ENCODE measurements at places on chromosomes 7 and 10.

DNA sequence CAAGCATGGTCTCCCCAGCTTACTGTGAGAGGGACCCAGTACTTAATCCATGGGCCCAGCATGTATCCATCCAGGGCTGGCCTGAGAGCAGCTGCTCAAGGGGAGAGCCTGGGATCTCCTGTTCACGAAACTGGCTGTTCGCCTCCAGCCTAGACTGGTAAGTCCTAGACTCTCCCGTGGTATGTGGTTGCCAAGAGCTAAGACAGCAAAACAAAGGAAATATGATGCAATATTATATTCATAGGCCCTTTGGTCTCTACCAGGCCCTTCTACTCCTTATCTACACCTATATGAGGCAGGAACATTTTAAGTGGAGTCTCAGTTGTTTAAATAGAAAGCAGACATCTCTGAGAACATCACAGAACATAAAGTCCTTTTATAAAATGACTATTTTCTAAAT, 28.9 kb upstream of the STK17A start:
- peak; percentile 27 for DNase-seq

DNA sequence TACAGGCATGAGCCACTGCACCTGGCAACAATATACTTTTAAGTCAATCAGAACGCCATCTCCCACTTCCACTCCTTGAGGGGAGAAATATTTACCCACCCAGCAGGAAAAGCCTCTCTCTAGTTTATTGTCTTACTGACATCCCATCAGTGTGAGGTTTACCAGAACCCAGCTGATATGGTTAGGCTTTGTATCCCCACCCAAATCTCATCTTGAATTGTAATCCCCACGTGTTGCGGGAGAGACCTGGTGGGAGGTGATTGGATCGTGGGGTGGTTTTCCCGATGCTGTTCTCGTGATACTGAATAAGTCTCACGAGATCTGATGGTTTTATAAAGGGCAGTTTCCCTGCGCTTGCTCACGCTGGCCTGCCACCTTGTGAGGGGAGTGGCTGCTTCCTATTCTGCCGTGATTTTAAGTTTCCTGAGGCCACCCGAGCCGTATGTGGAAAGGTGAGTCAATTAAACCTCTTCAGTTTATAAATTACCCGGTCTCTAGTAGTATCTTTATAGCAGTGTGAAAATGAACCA, 37.5 kb upstream of the TPK1 start:
- DNase-seq = no peak

GRCh38 chr10:132186488-132187429, at the start of gene DPYSL4:
TSS of gene DPYSL4 (plus strand) at chr10:132186948. CDS start at chr10:132187064, 116 bp downstream.
- no peak for DNase-seq

GRCh38 chr10:119742947-119743648, 17.2 kb downstream of the INPP5F start:
- no peak for DNase-seq

- no peak for DNase-seq
Observed at GRCh38 chr10:77285529-77286182, 352.0 kb downstream of the KCNMA1 start.

- peak; percentile 9 for DNase-seq
Observed at GRCh38 chr7:96273716-96274115, 48.2 kb downstream of the SLC25A13 start.

GRCh38 chr7:92751902-92752901, 84.2 kb downstream of the CDK6 start:
- DNase-seq = peak; percentile 77

DNA sequence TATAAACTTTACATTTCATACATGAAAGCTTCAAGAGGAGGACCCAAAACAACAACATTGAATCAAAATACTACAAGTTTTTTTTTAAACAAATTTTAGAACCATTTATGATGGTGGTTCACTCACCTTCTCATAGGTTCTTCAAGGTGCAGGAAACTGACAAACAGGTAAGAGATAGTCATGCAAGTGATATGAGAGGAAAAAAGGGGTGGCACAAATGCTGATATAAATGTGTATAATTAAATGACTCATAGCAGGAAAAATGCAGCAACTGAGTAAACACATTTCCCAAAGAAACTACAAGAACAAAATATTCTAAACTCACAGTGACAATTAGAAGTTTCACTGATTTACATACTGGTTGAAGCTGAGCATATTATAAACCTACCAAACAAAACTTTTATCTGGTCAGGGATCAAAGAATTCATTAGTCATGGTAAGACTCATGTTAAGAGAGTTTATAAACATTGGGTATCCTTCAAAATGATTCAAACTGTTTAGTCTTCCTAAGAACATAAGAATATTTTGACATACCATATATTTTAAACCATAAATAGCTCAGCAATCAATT, 14.1 kb downstream of the ZWINT start:
- DNase-seq = no peak

DNA sequence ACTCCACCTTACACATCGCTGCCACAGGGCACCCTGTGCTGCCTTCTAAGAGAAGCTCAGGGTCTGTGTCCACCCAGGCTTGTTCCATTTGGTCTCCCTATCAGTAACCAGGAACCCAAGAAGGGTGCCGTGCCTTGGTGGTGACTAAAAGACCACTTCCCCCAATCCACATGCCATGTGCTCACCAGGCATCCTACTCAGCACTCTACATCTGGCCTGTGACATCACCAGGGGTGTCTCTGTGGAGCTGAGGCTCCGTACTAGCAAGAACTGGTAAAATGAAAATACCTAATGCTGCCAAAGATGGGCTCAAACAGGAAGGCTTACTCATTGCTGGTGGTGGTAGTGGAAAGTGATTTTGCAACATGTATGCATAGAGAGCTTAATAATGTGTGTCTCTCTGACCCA, 19.0 kb upstream of the C10orf71 start:
- DNase-seq = peak; percentile 2

DNA sequence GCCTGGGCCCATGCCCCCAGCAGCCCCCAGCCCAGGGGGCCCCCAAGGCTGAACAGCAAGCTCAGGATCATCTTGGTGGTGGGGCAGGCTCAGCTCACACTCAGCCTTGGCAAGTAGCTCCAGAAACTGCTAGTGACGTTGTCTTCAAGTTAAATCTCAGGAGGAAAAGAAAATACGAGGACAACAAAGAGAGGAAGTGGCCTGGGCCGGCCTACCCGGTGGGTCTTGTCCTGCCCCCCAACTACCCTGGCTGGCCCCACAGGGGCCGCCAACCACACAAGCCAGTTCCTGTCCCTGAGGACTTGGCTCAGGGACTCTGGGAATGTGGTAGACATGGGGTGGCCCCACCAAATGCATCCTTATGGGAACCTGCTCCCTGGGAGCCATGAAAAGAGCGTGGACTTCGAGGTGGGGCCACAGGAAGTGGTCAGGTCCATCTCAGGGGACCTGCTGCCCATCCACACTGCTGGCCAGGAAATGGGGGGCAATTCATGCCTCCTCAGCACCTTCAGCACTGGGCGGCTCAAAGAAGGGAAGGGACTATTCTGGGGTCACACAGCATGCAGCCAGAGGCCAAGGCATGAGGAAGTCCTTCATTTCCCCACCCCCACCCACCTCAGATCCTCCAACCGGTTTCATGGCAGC, at the start of gene MMRN2:
TSS of gene MMRN2 (minus strand) at position 145 of the 645 bp plus-strand sequence. CDS start at position 71, 74 bp downstream.
- DNase-seq = no peak

- no peak for DNase-seq
Observed at GRCh38 chr7:143384148-143384547, 3.0 kb downstream of the ZYX start.

GRCh38 chr10:122232769-122233168, 38.3 kb upstream of the BTBD16 start:
- peak; percentile 21 for DNase-seq

DNA sequence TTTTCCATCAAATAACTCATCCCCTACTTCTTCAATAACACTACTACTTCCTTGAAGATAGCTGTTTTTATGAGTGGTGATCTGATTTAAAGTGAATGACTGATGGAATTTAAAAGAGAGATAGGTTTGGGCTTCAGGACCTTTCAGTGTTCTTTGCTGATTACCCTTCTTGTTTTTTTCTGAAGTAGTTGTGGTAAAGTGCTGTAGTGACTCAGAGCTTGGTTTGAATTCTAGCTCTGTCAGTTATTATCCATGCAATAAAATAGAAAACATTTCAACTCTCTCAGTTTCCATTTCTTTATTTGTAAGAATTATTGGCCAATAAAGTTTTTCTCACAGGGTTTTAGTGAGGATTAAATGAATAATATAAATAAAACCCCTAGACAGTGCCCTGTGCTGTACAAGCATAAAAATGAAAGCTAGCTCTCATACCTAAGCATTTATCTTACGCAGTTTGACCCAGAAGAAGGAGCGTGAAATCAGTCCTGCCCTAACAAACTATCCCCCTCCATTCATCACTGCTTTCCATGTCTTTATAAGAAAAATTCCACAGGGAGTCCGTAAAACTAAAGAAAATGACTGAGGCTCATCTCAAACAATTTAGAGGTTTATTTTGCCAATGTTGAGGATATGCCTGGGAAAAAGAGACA, 25.1 kb upstream of the AKAP9 start:
- no peak for DNase-seq

DNA sequence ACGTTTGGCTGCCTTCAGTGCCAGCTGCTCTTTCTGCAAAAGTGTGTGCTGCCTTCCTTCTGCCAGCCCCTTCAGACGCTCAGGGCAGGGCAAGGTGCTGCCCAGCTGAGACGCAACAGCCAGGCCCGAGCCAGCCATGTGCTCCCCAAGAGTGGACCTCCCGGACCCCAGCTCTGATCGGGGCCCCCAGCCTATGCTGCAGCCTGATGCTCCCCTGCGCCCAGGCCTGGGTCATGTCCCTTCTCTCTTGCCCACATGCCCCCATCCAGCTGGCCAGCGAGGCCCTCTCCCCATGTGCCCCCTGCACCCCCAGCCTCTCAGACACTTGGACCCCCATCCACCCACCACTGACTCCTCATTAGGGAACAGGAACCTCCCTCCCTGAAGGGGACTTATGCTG, 17.8 kb downstream of the WDR86 start:
- DNase-seq = no peak

DNA sequence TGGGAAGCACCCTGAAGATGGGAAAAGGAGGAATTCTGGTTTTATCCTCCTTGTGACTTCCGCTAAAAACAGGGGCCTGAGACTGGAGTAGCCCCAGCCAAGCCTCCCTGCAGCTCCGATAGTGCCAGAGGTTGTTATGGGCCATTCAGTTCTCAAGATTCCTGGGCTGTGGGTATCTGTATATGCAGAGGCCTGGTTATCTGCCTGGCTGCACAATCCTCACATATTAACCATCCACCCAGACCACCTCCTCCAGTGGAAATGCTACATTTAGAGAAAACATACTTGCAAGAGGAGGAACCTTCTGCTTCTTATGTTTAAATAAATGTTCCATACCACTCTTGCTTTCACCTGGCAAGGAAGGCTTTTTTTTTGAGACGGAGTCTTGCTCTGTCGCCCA, 34.6 kb downstream of the ARL3 start:
- no peak for DNase-seq

DNA sequence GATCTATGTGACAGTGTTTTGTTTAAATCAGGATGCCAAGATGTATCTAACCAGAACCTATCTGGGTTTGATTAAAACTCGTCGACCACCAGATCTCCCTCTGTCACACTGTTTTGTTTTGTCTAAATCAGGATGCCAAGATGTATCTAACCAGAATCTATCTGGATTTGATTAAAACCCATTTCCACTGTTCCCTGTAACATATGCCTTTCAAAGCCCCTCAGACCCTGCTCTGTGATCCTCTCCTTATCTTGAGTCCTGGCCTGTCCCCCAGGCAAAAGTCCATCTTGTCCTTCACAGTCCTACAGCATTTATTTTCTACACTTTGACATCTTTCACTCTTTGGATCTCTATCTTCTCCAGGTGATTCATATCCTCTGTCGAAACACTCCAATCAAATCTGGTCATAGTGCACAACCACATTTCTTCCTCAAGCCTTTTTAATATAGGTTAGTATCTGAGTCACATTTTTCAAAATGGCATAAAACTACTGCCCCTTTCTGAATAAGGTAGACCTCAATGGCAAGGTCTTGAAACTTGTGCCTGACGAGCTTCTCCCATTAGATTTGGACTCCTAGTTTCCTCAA, 32.5 kb downstream of the ERLIN1 start:
- no peak for DNase-seq

DNA sequence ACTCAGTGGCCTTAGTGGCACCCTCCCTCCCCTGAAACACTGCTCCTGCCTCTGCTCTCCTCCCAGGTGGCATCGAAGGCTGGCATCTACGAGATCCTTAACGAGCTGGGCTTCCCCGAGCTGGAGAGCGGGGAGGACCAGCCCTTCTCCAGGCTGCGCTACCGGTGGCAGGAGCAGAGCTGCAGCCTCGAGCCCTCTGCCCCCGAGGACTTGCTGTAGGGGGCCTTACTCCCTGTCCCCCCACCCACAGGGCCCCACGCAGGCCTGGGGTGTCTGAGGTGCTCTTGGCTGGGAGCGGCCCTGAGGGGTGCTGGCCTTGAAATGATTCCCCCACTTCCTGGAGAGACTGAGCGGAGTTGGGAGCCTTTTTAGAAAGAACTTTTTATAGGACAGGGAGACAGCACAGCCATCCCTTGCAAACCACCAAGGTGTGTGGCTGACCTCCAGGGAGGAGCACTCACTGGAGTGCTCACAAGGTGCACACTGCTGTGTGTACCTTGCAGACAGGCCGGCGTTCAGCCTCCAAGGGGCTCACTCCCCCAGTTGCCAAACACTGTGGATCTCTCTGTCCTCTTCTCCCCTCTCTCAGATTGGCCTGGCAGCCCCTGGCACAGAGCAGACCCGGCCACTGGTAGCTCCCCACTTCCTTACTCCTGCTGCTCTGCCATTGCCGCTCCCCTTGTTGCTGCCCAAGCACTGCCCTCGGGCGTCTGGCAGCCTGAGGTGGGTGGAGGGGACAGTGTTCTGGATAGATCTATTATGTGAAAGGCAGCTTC, 35.8 kb downstream of the PRF1 start:
- DNase-seq = no peak

DNA sequence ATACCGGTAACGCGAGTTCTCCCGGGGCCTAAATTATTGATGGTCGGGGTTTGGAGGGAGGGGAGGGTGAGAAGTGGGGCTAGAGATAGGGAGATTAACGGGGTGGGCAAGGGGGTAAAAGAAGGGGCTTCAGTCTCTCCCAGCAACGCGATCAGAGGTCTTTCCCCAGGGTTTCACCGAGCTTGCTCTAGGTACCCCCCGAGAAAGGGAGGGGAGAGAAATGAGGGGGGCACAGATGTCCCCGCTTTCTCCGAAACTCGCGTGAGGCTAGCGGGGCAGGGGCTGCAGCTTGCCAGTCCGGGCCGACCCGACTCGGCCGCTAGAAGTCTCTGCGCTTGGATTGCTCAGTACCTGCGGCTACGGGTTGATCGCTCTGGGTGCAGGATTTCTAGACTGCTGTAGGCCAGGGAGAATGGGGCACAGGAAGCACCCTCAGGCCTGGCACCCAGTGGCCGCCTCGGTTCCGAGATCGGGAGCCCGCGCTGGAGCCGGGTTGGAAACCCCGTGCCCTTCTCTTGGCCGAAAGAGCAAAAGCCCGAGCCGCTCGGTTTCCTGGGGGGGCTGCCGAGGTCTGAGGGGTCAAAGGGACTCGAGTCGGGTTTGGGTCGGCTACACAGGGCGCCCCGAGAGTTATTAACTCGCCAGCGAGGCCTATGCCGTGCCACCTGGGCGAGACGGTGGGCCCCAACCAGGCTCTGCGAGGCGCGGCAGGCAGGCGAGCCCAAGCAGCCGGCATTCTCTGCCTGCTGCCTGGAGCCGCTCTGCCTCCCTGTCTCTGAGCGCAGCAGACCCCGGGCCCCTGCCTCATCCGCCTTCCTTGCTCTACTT, 3.1 kb downstream of the PAX2 start:
- DNase-seq = no peak

Data from fibroblast of the conjunctiva (primary cell).